ENCODE measurements at places on chromosomes 1 and 21.

DNA sequence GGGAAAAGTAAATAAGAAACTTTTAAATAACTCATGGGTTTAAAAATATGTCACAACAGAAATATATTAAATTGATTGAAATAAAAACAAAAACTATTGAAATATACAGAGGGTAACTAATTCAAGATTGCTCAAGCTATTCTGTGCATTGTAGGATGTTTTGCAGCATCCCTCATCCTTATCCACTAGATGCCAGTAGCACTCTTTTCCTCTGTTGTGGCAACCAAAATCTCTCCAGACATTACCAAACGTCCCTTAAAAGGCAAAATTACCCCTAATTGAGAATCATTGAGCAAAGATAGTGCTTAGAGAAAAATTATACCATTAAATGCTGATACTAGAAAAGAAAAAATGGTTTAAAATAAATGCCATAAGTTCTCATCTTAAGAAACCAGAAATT lies 682.6 kb downstream of the RWDD3 start:
- no peak for DNase-seq

GRCh38 chr21:27505516-27505915 lies 538.6 kb upstream of the ADAMTS5 start:
- no peak for DNase-seq

DNA sequence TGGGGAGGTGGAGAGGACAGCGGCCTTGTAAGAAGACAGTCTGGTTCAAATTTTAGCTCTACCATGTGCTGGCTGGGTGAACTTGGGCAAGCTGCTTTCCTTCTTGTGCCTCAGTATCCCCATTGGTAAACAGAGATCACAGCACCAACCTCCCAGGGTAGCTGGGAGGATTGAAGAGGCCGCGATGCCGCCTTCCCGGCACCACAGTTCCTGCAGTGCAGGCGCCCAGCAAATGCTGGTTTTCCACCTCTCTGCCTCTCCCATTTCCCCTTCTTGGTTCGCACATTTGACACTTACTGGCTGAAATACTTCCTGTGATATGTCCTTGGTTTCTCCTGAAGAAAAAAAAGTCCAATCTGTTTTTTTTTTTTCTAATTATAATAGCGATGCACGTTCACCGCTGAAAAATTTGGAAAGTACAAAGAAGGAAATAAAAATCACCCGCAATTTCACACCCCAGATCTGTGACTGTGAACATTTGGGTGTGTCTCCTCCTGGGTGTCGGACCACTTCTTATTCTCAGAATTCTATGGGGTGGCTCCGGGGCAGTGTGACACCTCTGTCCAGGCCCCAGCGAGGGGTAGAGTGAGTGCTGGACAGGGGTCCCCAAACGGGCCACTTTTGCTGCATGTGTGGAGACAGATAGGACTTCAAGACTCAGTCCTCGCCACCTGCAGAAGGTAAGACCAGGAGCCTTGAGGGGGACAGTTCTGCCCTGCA lies 73.1 kb downstream of the RUNX3 start:
- no peak for DNase-seq

DNA sequence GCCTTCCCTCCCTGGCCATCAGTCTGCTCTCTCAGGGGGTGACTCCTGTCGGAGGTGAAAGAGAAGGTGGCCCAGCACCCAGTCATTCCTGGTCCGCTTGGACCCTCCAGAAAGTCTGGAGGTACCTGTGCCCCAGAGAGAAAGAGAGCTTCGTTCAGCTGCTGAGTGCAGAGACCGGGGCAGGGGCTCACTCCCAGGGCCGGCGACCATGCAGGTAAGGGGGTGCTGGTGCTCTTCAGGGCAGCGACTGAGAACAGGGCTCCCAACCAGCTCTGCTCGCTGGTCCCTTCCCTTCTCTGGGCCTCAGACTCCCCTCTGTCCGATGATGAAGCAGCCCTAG lies 30.1 kb downstream of the HSPG2 start:
- no peak for DNase-seq

DNA sequence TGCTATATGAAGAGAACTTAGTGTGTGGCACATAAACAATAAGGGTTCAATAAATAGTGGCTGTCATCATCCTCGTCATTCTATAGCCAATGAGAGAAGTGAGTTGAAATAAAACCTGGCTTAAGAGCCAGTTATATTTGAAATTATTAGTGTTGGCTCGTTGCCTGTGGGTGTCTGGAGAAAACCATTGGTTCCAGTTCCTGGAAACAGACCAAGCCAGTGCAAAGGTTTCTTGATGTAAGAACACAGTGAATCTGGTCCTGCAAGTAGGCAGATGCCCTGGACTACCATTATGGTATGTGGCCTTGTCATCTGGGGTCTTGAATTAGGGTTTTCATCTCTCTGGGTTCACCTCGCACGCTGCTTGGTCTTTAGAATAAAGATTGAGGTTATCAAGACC lies 43.3 kb downstream of the URB2 start:
- peak; percentile 10 for DNase-seq

DNA sequence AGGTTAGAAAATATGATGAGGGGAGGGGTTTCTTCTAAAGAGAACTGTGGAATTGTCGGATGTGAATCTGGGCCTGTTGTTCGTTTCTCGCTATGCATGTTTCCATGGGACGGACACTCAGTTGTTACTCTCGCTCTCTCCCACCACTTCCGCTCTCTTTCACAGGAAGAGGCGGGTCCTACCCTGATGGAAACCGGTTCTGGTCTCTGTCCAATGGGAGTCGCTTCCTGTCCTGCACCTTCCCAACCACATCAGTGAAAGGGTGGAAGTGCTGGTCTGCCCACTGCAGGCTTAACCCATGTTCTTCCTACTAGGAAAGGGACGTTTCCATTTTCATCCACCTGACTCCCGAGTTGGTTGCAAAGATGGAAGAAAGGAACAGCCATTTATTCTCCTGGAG lies 119.4 kb downstream of the KCNJ15 start:
- no peak for DNase-seq

- no peak for DNase-seq
Observed at GRCh38 chr1:239436286-239436685, 49.9 kb downstream of the CHRM3 start.

DNA sequence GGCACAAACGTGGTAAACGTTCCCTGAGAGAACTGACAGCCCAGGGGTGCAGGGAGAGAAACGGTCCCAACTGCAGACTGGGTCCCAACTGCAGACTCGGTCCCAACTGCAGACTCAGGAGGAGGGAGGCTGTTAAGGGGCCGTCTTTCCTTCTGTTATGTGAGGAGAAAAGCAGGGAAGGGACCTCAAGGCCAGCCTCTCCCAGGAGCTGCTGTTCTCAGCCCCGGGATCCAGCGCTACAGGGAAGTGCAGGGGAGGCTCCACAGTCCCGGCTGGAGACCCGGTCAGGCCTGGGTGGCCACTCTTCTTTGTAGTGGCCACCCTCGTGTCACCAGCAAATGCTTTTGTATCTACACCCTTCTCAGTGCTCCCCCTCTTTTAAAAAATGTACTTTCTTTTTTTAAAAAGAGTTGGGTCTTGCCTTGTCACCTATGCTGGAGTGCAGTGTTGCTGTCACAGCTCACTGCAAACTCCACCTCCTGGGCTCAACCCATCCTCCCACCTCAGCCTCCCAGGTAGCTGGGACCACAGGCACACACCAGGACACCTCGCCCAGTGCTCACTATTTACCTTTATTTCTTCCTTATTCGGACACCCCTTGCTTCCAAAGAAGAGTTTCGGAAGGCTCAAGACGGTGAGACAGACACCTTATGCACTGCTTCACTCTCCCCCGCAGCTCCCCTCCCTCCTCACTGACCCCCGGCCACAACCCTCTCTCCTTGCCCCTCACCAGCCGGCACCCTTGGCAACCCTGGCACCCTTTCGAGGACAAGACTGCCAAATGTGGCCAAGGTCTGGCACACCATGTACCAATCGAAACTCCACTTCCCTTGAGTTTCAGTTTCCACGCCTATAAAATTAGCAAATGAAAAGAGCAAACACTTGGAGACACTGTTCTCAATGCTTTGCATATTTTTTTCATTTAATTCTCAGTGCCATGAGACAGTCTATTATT lies 21.8 kb downstream of the CAPN2 start:
- peak; percentile 30 for DNase-seq

- no peak for DNase-seq
Observed at GRCh38 chr1:150552128-150552910, 3.1 kb downstream of the ADAMTSL4 start.

- DNase-seq, result no peak
Observed at GRCh38 chr1:73842436-73842835, 355.5 kb downstream of the LRRIQ3 start.

- DNase-seq, result peak; percentile 75
Observed at GRCh38 chr1:223731133-223731770, 18.9 kb downstream of the CAPN2 start.

- no peak for DNase-seq
Observed at GRCh38 chr1:12649971-12650421, 6.1 kb downstream of the AADACL4 start.

DNA sequence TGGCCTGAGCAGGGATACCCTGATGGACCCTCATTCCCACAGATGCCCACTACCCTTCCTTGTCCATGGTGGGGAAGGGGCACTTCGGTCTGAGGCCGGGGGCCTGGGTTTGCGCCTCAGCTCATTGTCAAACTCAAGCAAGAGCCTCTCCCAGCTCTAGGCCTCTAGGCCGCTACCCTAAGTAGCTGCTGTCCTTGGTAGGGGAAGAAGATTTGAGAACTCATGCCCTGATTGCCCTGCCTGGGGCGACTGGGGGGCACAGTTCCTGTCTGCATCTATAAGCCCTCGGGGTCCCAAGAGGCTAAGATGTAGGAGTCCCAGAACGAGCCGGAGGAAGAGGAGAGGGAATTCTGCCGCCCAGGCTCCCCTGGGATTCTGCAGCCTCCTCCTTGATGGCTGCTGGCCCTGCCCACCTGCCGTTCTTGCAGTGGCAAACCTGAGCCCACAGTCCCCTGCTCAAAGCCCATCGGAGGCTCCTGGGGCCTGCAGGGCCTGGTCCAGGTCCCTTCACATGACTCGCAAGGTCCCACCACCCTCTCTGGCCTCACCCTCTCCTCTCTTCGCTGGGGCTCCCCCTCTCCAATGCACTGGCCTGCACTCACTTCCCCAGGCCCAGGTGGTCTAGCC lies 20.4 kb upstream of the CASZ1 start:
- no peak for DNase-seq

DNA sequence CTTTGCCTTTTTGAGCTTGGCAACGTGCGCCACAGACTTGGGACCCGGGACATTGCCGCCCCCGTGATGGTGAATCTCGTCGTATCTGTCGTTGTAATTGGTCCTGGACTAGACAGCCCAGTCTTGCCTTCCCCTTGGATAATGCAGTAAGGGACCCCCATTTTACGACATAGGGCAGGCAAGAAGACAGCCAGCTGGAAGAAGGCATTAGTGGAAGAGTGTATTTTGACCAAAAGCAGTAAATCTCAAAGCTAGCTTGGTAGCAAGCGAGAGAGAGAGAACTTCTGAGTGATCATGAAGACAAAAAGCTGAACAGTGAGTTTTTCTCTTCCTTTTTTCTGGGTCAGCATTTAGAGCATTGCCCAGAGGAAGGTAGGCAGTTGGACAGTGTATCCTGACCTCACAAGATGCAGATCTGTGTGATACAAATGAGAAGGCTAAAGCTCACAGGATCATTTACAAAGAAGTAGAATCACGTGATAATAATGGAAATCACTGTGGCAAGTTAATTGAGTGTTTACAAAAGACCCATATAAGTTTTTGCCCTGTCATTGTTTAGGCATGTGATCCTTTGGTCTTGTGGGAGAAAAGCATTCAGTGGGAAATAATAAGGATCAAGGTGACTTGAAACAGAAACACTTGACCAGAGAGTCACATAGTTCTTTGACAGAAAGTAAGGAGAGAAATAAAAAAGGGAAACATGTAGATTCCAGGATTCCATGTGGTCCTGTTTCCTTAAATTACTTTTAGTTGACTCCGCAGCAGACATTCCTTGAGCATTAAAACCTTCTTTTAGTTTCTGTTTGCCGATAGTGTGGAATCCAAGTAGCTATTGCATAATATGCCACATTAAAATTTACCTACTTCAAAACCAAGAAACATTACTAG lies 66.3 kb downstream of the CNST start:
- DNase-seq, result no peak

- DNase-seq, result no peak
Observed at GRCh38 chr1:219050822-219051125, 122.9 kb upstream of the LYPLAL1 start.

DNA sequence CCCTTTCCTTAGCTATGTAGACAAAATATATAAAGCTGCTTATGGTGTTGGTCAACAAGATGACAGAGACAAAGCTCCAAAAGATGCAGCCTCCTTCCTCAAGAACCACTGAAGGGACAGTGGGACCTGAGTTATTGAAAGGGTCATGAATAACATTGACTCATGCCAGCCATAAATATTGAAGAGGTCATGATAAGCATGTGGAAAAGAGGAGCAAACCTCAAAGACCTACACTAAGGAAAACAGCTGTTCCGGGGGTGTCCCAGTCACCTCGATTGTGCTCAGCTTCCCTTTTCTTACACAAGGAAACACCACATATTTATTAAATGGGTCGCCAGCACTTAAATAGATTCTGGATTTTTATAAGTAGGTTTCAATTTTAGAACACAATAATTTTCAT lies 112.9 kb downstream of the PTPRC start:
- DNase-seq, result no peak

DNA sequence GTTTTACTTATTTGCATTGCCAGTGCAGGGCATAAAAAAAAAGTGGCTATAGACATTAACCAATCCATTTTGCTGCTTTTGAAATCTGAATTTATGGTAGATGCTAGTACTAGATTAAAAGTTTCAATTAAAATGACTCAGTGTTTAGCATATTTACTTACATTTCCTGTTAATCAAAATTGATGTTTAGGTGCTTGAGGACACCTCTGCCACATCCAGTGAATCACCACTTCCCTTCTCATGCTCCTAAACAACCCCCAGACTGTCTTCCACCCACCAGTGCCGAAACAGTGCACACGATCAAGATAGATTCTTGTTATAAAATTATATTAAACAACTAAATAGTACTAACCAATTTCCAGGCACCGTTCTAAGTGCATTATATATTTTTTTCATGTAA lies 32.7 kb downstream of the HSD17B7 start:
- no peak for DNase-seq
